Activated CD4-positive, CD25-positive, alpha-beta regulatory T cell treated with anti-CD3 and anti-CD28 coated beads, Interleukin-2, amount 50 U/mL, for 72 hours (primary cell): ENCODE measurements at places on chromosomes 3 and 15.

DNA sequence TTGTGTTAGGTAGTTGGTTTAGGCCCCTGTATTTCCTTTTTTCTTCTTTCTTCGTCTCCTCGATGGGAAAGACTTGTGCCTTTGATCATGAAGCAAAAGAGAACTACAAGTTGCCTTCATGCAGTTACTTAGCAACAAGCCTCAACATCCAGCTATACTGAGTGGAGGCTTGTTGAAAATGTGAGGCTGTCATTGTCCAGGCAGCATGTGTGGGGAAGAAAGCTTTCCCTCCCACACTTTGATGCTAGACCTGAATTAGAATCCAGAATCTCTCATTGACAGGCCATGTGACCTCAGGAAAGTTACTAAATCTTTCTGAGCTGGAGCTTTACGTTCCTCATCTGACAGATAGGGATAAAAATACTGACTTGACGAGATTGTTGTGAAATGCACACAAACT lies 23.7 kb downstream of the IFT122 start:
- DNase-seq: no peak

DNA sequence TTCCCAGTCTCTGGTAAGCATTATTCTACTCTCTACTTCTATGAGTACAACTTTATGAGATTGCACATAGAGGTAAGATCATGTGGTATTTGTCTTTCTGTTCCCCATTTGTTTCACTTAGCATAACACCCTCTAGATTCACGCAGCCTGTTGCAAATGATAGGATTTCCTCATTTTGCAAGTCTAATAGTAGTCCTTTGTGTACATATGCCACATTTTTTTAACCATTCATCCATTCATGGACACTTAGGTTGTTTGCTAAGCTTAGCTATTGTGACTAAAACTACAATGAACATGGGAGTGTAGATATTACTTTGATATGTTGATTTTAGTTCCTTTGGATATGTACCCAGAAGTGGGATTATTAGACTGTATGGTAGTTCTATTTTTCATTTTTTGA lies 717.9 kb upstream of the ALCAM start:
- no peak for DNase-seq

GRCh38 chr3:187926620-187927019 lies 181.4 kb upstream of the BCL6 start:
- no peak for DNase-seq

DNA sequence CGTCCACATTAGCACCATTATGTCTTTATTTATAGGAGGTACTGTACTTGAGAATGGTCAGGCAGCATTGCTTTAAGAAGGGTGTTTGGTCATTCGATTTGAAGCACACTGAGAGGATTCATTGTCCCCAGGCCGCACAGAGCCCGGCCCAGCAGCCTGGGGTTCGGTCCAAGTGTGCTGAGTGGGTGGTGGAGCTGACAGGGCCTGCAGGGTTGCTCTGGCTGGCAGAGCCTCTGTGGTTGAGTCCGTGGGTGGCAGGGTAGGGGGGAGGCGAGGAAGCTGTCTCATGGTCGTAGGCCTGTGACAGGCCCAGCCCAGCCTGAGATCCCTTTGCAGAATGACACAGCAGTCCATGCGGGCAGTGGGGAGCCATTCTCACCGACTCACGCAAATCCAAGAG lies 227.7 kb upstream of the TOPAZ1 start:
- no peak for DNase-seq

DNA sequence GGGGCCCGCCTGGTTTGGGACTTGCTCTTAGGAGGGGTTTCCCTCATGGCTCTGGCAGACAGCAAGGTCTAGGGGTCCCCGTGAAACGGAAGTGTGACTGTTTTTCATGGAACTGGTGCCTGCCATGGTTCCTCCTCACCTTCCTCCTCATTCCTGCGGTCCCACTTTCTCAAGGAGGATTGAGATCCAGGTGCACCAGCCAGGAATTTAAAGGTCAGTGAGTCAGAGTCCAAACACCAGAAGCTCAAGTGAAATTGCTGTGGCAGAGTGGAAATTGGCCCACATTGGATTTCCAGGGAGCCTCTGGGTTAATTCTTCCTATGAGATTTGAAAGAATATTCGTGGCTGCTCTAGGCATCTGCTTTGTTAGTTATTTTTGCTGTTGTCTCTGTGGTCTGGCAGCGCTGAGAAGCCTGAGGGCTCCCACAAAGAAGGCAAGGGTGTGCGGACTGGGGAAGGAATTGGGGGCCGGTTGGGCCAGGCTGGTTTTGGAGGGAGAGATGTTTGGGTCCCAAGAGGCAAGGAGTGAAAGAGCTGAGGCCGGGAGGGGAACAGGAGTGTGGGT lies 60.4 kb upstream of the TNFAIP8L3 start:
- DNase-seq: no peak

DNA sequence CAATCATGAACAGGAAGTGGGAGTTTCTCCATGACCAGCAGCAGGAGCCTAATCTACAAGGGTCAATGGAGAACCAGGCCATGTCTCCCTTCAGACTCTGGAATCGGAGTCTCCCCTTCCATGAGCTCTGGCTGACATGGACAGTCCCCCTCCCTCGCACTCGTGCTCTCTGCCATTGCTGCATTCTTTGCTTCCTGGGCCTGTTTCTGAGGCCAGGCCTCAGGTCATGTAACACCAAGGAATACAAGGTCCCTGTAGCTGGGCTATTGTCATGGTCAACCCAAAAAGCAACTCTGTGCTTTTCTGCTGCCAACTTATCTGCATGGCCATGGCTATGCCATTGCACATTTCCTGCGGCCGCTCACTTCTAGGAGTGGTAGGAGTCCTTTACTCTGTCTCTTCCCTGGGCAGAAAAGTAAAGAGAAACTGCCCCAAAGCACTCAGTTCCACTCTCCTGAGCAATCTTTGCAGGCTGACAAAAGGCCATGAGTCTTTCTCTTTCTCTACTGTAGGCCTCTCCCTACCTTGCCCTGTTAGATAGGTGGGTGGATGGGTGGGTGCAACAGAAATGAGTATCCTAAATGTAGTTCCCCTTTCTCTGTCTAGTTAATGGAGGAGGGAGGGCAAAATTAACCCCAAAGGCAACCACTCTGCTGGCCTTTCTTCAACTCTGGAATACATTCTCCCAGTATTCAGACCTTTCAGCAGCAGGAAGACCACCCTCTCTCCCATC lies 40.8 kb upstream of the PROK2 start:
- DNase-seq: no peak

DNA sequence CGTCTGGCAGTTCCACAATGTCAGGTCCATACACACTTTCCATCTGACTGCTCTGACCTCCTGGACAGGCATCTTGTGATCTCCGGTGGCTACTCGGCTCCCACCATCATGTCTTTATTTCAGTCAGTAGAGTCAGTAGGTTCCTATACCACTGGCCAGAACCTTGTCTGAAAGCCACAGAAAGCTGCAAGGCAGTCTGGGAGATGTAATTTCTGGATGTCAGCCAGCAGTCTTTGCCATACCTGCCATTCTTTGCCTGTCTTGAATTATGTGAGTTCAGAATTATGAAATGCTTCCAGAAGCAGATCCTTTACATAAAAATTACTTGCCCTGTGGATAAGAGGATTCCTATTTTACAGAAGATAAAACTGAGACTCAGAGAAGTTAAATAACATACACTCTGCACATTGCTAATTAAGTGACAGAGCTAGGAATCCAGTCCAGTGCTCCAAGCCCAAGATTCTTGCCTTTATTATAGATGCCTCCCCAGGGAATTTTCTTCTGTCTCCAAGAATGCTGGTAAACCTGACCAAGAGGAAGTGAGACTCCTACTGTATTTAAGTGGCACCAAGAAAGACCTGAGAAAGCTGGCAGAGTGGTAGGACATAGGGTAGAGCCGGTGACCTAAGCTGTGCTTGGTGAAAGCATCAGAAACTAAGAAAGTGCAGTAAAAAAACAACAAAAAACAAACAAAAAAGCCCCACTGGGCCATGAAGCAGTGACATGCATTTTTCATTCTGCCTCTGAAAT lies 75.6 kb downstream of the IQCH start:
- DNase-seq: no peak

DNA sequence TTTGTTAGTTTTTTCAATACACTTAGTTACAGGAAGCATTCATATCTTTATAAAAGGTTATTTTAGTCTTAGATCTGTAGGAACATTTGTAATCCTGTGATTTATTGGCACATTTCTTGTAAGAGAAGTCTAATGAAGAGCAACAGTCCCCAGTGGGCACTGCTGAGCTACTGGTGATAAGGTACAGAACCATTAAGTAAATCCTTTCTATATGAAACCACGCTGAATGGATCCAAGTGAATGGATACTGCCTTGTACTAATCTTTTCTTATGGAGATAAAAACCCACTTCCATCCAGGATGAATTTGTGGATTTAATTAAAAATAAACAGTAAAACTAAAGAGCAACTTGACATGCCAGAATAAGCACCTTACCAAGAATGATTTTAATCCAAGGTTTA lies 64.0 kb downstream of the SHQ1 start:
- no peak for DNase-seq

GRCh38 chr15:51494411-51495314 lies 127.9 kb downstream of the DMXL2 start:
- DNase-seq: no peak

DNA sequence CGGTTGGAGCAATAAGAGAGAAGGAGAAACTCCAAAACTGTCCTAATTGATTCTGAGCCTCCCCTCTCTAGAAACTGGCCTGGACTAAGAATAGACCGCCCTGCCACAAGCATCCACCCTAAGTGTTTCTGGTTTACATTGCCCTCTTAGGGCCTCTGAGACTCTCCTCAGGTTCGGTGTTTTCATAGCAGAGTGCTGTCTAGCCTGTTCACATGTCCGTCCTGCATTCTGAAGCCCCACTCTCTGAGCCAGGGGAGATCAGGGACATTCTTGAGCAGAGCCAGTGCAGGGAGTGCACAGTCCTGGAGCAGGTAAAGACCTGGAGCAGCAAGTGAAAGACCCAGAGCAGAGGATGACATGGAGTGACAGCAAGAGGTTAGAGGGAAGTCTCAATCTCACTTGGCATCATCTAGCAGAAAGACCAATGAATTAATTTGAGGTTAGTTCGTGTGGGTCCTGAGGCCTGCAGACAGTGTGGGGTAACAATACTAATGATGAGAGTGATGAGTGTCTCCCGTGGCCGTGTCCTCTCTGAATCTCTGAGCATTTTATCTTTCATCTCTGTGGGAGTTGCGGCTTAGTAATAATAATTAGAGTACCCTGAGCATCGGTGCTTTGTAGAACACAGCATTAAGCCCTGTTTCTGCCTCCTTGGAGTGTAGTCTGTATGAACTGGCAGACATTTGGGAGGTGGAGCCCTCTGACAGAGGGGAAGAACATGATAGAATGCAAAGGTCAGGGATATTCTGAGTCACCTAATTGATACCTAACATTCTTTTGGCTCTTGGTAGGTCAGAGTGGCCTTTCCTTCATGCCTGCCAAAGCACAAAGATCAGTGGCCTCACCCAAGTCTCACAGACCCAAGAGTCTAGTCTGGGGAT lies 24.6 kb downstream of the MAPKBP1 start:
- no peak for DNase-seq

DNA sequence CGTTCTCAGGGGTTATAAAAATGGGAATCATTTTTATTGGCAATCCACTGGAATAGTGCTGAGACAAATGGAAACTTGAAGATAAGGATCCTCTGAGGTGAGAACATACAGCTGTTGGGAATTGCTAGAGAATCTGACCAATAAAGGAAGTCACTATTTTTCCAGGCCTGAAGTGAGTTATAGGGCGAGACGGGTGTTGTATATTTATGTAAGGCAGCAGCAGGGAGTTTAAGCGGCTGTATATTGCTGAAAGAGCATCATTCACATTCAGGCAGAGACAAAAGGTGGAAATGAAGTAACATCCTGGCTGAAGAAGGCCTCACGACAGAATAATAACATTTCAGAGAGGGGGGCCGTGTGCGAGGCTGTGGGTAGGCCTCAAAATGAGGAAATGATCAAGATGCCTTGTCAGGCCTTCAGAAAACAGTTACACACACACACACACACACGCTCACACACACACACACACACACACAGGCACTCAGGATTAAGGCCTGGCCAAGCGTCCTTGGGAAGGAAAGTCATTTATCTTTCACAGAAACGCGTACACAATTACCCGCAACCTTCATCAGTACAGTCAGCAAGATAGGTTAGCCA lies 964.9 kb upstream of the NR2F2 start:
- DNase-seq: no peak
